ENCODE measurements at places on chromosomes 3 and 15.
A peak's percentile ranks its signal among the peaks of the same experiment; 100 is the strongest.

- DNase-seq: peak; percentile 42
Measured at GRCh38 chr3:50324351-50325112, 2.0 kb upstream of the HYAL2 start.

DNA sequence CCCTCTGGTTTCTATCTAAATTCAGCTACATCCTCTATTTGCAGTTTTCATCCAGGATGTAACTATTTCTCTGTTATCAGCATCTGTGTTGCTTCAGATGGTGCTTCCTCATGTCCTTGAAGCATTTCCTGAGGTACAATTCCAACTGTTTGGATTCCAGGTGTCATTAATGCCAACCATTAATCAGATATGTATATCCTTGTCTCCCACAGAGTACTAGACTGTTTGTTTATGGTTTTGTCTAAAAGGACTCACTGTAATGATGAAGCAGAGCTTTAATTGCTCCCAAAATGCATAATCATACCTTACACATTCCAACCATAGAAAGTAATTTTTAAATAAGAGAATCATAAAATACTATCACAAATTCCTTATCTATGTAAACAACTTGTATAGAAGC, 288.5 kb upstream of the MME start:
- DNase-seq: no peak

GRCh38 chr15:94205366-94205765, 26.0 kb upstream of the MCTP2 start:
- DNase-seq: no peak

GRCh38 chr3:140185375-140185774, 250.4 kb downstream of the CLSTN2 start:
- DNase-seq: no peak

DNA sequence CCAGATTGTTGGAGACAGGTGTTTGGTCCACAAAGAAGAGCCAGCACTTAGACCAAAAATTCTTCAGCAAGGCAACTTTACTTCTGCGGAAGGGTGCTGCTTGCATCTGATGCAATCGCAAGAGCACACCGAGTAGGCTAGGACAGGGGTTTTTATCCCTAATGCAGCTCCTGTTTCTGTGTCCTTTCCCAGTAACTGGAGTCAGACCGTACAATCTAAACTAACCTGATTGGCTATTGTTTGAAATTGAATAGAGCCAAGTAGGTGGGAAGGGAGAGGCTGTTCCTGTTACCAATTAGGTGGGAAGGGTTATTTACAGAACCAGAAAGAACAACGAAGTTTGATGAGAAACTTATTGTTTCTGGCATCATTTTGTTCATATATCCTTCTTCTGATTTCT, 77.6 kb downstream of the CHCHD4 start:
- DNase-seq: no peak

DNA sequence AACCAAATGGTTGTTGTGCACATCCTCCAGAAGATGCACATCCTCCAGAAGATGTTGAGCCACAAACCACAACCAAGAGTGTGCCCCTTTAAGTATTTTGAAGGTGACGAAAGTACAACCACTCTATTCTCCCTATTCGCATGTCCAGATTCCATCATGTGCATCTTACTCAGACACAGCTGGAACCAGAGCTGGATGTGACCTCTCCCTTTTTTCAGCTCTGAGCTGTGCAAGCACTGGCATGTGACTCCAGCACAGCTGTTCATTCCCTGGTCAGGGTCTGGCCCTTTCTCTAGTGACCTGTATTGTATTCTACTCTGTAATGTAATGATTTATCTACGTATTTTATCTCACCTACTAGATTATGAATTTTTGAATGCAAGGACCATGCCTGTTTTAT, 29.3 kb upstream of the DLG1 start:
- DNase-seq: no peak

DNA sequence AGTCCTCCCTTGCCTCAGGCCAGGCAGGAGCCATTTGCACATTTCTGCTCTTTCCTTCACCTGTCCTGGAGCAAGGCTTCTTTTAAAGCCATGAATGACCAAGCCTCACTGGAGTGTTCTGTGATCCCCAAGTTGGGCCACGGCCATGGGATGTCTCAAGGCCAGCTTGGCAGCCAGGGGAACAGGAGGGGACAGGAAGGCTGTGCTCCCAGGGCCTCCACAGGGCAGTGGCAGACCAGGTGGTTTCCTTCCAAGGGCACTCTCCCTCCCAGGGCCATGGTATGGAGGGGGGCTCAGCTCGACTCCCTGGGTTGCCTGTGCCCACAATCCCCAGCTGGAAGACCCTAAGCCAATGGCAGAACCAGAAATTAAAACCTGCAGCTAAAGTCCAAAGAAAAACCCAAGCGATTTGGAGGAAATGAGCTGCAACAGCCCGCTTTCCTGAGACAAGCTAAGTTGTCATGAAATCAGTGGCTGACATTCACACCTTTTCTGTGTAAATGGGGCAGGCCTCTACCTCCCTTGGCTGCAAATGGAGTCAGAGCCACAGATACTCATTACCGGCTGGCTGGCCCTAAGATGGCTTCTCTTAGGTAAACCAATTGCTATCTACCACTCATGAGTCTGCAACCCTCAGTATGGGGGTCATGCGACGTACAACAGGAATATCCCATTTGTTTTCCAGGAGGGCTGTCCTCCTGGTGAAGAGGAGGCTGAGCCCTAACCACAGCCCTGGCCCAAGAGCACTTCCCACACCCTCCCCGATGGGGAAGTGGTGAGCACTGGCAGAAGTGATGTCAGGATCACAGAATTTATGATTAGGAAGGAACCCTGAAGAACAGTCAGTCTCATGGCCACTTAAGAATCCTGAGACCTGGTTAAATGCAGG, 83.3 kb downstream of the SNRK start:
- no peak for DNase-seq

- DNase-seq: no peak
Measured at GRCh38 chr3:25454005-25454927, 26.2 kb downstream of the RARB start.

- peak; percentile 38 for DNase-seq
Measured at GRCh38 chr15:36501063-36501678, 78.3 kb upstream of the CDIN1 start.

DNA sequence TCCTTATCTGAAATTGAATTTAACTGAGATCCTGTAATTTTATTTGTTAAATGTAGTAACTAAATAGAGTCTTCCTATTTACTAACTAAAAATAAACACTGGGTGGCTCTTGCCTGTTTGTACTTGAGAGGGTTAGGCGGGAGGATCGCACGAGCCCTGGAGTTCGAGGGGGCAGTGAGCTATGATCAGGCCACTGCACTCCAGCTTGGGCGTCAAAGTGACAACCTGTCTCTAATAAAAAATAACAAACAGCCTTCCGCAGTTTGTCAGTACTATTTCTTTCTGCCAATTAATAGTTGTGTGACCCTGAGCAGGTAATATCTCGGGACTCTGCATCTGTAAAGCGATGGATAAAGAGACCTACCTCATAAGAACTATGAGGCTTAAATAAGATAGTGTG, 768 bp upstream of the PDE12 start:
- DNase-seq: no peak

GRCh38 chr15:101391981-101392640, 97.1 kb upstream of the SNRPA1 start:
- no peak for DNase-seq

DNA sequence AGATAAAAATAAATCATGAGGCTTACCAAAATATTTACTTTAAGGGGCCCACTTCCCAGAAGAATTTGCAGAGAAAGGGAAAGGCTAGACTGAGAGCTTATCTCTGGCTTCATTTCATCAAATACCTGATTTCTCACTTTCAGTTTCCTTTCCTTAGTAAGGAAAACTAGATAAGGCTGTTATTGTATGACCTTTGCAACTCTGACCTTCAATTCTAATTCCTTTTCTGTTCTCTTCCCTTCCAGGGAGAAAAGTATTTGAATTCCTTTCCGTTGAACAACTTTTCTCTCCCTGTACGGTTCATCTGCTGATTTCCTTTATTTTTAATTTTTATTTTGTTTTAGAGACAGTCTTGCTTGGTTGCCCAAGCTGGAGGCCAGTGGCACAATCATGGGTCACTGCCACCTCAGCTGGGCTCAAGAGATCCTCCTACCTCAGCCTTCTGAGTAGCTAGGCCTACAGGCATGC, 7.1 kb upstream of the PXK start:
- no peak for DNase-seq

DNA sequence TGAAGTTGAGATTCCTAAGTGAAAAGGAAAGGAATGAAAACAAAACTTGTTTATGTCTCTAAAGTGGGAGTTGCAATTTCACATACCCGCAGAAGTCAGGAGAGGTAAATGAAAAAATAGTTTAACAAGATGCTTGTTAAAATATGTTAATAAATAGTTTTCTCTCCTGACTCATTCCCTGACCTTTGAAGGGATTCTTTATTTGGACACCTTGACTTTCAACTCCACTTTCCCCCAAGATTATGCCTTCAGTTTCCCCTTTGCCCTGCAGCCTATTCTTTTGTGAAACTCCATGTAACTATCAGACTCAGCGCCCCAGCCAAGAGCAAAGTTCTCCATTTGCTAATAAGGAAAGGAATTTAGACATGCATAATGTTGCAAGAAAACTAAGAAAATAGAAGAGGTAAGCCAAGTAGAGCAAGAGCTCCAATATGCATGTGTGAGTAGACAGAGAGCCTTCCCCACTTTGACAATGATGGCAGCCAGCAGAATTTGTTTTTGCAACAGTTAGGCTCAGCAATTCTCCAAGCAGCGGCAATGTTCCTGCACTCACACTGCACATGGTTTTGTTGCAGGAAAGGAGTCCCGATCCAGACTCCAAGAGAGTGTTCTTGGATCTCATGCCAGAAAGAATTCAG, 61.2 kb downstream of the CD200 start:
- no peak for DNase-seq

DNA sequence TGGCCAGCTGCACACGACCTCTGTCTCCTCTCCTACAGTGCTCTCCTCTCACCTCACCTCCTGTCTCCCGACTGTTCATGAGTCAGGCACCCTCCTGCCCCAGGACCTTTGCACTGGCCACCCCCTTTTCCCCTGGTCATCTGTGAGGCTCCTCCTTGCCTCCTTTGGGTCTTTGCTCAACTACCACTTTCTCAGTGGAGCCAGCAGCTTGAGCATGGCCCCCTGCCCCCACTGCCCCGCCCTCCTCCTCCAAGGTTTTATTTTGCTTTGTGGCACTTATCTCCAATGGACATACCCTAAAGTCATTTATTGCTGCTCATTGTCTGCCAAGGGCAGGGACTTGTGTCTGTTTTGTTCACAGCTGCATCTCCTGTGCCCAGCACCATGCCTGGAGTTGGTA, 64.3 kb downstream of the MGLL start:
- DNase-seq: no peak

DNA sequence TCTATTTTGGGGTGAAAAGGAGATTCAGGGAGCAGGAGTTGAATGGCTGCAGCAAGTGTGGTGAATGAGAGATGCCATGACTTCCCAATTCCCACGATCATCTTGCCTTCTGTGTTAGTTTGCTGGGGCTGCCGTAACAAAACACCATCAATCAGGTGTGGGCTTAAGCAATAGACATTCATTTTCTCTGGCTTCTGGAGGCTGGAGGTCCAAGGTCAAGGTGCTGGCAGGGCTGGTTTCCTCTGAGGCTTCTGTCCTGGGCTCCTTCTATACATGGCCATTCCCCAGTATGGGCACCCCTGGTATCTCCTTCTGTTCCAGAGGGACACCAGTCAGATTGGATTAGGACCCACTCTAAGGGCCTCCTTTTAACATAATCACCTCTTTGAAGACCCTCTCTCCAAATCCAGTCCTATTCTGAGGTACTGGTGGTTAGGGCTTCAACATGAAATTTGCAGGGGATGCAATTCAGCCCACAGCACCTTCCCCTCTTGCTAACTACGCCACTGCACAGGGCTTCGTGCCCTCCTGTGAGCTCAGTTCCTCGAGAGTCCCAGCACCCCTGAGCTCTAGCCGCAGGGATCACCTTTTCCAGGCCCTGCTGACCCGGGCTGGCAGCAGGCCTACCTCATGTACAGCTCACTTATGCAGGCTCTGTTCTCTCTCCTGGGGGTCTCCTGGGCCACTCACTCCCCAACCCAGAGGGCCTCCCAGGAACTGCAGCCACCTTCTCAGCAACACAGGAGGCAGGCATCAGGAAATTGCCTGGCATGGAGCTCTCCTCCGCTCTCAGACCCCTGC, 37.3 kb upstream of the SLC6A11 start:
- DNase-seq: no peak

DNA sequence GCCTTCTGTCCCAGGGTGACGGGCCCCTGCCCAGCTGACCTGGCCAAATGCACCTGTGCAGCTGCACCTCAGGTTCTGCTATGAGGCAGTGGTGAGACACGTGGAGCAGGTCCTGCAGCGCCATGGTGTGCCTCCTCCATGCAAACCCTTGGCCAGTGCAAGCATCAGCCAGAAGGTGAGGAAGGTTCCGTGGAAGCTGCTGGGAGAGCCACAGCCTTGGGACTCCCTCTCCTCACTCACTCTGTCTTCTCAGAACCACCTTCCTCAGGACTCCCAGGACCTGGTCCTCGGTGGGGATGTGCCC, 31.6 kb downstream of the PTPN23 start:
- DNase-seq: no peak

- no peak for DNase-seq
Measured at GRCh38 chr3:140441006-140441405, 236.9 kb upstream of the TRIM42 start.

GRCh38 chr15:43153269-43153668, 19.9 kb downstream of the TMEM62 start:
- DNase-seq: no peak

DNA sequence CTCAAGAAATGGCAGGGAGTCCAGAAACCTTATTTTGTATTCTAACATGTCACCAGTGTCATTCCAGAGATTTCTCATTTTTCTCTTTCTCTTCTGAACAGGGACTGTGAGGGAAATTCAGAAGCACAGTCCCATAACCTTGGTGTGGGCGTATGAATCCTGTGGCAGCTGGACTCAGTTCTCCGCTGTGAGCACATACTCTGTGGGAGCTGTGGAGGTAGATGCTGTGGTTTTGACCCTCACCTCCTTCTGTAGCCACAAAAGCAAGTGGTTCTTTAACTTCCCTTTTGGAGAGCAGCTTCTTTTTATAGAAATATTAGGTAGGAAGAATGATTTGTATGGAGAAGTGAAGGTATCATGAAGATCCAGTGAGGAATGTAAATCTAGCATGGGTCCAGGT, 13.4 kb downstream of the TMEM207 start:
- no peak for DNase-seq

GRCh38 chr15:74043425-74044266, 38.7 kb downstream of the GOLGA6A start:
- DNase-seq: no peak

GRCh38 chr15:79418693-79419279, 13.3 kb upstream of the MINAR1 start:
- DNase-seq: no peak

DNA sequence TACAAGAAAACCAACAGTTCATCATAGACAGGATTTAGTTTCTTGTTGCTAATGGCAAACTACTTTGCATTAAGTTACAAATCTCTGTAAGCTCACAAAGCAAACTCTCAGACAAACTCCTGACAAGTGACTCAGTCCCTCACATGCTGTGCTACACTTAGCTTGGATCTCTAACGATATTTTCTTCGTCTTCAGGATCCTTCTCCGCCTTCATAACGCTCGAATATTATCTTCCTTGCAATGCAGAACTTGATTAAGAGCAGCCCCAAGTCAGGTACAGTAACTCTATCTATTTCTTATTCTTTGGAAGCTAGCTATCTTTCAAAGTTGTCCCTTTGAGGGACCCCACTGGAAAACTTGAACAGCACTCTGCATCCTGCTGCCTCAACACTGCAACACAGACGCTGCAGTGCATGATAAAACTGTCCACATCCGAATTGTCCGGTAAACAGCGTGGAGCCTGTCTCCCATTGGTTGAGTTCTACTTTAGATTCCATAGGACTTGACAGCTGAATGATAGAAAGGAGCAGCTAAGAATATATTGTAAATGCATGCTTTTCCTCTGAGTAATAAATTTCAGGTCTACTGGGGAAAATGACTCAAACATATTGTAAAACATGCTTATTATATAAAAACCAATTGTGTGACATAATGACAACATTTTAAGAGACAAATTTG, 61.3 kb downstream of the UACA start:
- DNase-seq: no peak

Data from NCI-H1092 treated with DMSO at 0.1 percent for 48 hours (cell line).